Eye (tissue), 1 donor: ENCODE measurements at places on chromosomes 16 and 17.
A peak's percentile ranks its signal among the peaks of the same experiment; 100 is the strongest.

GRCh38 chr16:82582975-82583374, 43.8 kb upstream of the CDH13 start:
- peak; percentile 12 for DNase-seq

DNA sequence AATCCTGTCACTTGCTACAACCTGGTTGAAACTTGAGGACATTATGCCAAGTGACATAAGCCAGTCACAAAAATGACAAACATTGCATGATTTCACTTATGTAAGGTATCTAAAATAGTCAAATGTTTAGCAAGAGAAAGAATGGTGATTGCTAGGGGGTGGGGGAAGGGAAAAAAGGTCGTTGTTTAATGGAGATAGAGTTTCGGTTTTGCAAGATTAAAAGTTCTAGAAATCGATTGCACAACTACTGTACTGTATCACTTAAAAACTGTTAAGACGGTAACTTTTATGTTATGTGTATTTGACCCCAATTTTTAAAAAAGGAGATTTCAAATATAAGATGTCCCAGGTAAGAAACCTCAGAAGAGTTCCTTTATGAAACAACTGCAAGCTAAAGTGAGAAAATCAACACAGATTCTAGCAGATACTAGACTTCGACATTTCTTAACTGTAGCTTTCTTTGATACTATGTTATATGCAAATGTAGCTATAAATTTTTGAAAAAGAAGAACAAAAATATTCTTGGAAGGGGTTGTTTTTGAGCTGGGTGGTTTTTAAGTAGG, 5.9 kb downstream of the MEOX1 start:
- DNase-seq, result no peak

DNA sequence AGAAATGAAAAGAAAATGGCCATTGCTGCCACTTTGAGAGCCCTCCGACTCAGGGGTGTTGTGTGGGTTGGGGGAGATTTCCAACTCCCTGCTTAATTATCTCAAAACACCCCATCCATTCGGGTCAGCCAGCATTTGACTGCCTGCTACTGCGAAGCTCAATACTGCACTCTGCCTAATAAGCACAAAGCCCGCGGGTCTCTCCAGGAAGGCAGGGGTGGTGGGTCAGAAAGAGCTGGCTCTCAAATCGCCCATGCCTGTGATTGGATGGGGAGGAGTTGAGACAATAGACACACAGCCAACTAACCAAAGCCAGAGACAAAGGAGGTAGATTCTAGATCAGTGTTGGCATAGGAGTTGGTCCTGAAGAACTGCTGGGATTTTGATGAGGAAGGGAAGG, 2.3 kb upstream of the XAF1 start:
- peak; percentile 52 for DNase-seq

DNA sequence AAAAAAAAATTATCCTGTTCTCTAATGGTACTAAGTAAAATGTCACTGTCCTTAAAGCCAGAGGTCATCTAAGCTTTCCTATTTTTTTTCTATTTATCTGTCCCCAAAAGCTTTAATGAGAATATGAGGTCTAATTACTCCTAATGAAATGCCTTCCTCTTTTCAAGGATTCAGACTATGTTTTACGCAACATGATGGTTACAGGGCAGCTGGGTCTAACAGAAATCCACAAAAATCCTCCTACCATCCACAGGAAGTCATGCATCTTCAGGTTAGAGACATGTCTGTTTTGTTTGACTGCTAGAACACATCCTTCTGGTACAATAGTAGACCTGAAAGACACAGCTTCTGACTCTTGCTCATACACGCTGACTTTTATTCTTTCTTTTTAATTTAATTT, 29.7 kb upstream of the NSRP1 start:
- DNase-seq, result no peak

- DNase-seq, result peak; percentile 52
Measured at GRCh38 chr17:68972119-68972704, 17.0 kb upstream of the ABCA8 start.

GRCh38 chr17:66143657-66144282, 48.2 kb downstream of the CEP112 start:
- no peak for DNase-seq

GRCh38 chr17:27241346-27241946, 52.5 kb upstream of the WSB1 start:
- DNase-seq, result peak; percentile 66

GRCh38 chr16:85126705-85127378, 14.6 kb upstream of the CIBAR2 start:
- DNase-seq, result peak; percentile 88

DNA sequence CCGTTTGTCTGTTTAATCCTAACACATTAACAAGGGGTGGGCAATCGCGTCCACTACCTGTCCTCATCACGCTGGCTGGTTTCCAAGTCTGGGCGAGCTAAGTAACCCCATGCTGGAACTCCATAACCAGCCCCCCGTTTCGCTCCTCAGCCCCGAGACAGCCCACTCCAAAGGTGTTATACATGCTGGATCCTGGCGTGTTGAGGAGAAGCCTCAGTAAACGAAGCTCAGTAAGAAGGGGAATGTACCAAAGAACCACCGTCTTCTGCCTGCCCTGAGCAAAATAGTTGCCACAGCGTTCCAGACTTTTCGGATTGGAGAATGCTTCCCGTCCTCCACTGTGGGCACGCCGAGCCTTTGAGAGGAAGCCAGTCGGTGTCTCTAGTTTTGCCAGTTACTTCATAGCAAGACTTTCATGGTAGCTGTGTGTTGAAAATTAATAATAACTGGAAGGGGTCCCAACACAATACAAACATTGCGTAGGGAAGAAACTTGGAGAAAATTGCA, 16.1 kb upstream of the C17orf78 start:
- DNase-seq, result no peak
